Esophagus squamous epithelium (tissue), 5 donors: ENCODE measurements at places on chromosomes 6 and 20.

DNA sequence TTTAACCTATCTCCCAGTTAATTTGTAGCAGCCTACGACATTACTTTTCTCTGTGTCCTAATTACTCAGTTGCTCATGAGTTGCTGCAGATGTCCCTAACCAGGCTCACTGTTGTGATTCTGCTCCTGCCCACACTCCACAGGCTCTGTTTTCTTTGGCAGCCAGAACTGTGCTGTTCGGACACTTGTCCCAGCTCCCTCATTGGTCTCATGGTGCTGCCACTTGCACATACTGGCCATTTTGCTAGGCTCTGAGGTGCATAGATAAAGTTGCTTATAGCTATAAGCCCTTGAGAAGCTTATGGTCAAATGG is 55.0 kb downstream of the NOX3 start:
- no peak for DNase-seq

DNA sequence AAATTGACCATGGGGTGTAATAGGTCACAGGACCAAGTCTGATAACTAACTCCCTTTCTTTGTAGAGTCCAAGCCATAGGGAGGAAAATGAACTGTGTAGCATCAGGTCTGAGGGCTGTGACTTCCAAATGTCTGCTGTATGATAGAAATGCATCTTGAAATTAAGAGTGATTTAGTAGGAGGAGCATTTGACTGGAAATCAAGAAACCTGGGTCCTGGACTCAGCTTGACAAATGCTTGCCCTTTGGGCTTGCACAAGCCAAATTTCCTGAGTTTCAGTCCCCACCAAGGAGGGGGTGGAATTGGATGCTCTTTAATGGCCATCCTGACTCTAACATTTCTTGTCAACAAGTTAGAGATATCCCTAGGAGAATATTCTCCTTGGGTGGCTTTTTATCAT is 187.0 kb downstream of the PDE7B start:
- DNase-seq = no peak

DNA sequence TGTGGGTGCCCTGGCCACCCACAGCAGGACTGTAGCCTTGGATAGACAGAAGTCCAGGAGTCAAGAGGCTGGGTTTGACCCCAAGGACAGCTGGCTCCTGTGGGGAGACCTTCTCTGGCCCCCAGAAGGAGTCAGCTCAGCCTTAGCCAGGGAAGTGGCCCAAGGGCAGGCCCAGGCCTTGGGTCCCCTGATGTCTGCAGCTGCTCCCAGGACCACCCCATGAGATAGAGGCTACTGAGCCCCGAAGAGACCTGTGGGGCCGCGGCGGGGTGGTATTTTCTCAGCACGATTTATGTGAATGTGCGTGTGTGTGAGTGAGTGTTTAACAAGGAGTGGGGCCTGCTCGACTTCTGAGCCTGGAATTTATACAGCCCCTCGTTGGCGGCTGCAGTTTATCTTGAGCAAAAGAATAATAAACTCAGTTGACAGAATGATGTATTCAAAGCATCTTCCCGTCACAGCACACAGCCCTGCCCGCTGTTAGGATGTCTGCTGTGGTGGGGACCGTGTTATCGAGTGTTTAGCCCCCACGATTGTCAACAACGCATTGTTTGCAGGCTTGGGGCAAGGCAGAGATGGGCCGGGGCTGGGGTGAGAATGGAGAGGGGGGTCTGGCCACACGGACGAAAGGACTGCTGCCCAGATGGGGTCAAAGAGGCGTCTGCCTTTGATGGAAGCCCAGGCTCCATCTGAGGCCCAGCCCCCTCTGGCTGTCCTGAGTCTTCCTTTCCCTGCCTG is 163.3 kb downstream of the VEGFA start:
- DNase-seq = no peak

DNA sequence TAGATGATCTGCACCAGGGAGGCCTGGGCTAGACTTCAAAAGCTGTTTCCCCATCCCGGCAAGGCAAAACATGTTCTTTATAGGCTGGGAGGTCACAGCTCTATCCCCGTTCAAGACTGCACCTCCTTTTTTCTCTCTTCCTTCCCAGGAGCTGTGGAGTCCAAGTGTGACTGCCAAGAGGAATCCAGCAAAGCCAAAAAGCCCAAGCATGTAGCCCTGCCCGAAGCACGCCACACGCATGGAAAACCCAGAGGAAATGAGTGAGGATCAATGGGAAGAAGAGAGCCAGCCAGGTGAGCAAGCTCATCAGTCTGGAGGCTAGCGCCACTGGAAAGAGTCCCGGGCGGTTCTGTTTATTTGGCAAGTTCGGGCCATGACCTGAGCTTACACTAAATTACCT is 240.4 kb downstream of the PRL start:
- DNase-seq = no peak

GRCh38 chr6:13001927-13002326 is 285.4 kb downstream of the PHACTR1 start:
- DNase-seq = no peak

DNA sequence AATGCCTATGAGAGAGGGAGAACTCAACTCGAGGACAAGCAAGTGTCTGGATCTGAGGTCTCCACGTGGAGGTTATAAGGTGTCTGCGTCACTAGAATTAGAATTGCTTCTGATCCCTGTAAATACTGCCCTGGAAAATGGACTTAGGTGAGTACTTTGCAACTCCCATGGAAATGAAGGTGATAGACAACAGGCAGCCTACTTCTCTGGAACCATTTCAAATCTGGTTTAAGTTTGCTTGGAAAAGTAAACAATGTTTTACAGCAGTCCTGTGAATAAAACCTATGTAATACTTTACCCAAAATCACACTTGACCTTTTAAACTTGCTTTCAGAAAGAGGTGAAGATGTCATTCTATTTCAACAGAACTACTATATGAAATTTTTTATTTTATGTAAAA is 70.1 kb upstream of the TENT5A start:
- DNase-seq = no peak

- no peak for DNase-seq
Observed at GRCh38 chr6:35972471-35973367, 51.7 kb downstream of the SLC26A8 start.

- DNase-seq = no peak
Observed at GRCh38 chr20:7714549-7714948, 225.7 kb downstream of the HAO1 start.

- no peak for DNase-seq
Observed at GRCh38 chr6:84809455-84809854, 45.1 kb upstream of the TBX18 start.

GRCh38 chr6:130600880-130601341 is 226.3 kb upstream of the SMLR1 start:
- no peak for DNase-seq

DNA sequence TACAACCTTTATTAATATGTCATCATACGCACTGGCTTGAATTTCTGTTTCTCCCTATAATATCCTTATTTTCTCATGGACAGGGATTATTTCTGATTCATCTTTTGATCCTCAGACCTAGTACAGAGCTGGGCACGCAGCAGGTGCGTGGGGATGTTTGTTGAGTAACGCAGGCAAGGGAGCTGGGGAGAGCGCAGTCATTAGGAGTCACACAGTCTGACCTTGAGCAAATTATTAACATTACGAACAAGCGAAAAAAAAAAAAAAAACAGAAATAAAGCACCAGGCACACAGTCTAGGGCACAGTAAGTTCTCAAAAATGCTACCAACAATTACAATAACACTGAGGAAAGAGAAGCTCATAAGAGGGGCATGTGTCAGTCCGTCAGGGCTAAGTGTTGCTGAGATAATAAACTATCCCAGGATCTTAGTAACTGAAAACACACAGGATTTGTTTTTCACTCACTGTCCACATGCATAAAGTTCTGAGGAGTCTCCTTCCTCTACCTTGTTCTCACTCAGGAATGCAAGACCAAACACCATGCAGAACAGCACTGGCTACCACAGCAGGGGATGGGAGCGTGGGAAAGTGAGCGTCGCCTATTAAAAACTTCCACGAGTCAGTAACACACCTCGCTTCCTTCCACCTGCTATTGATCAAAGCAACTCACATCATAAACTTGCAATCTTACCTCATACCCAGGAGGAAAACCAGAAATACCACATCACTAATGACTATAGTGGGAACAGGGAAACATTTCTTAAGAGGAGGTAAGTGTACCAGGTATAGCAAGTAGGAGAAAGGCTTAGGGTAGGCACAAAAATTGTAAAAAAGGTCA is 56.9 kb downstream of the PDE10A start:
- no peak for DNase-seq

- DNase-seq = no peak
Observed at GRCh38 chr6:161462148-161462547, 188.3 kb upstream of the AGPAT4 start.

- no peak for DNase-seq
Observed at GRCh38 chr20:24469116-24469893, at the start of gene SYNDIG1. Gene SYNDIG1 (plus strand): TSS chr20:24469629. CDS start chr20:24543098, 73,469 bp downstream.
